ENCODE measurements at places on chromosomes 5 and 9.

- no peak for DNase-seq
These were observed 37.2 kb upstream of the CEP72 start for GRCh38 chr5:574906-575305.

- DNase-seq: no peak
These were observed 67.5 kb downstream of the MCTP1 start for GRCh38 chr5:95217351-95217750.

DNA sequence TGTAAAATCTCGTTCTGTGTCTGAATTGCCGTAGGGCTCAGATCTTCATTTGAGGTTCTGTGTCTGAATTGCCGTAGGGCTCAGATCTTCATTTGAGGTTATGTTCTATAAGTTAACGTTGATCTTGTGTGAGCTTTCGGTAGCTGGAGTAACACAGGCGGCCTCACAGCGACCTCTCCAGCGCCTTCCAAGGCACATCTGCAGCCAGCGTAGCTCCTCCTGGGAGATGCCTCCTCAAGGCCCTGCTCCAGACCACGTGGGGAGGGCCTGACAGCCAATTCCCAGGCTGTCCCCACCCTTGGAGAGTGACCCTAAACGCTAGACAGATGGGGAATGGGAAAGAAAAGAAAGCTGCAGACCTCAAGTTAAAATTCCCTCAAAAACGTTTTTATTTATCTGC, 8.7 kb upstream of the AHRR start:
- no peak for DNase-seq

GRCh38 chr9:20271723-20272122, 350.6 kb downstream of the MLLT3 start:
- no peak for DNase-seq

- no peak for DNase-seq
These were observed 2.0 kb downstream of the RNF44 start for GRCh38 chr5:176535101-176535663.

DNA sequence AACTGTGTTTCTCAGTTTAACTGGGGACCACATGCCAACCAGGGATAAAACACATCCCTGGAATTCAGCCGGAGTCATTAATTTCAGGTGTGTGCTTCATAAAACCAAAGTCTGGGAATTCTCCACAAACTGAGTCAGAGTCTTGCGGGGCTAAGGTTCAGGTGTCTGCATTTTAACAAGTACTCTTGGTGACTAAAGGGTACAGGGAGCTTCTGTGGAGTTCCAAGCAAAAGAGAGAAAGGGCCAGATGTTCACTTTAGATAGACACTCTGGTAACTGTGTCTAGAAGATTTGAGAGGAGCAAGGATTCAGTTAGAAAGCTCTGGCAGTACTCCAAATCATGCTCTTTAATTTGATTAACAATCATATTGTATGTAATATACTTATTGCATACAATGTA, 4.0 kb downstream of the NADK2 start:
- DNase-seq: no peak

GRCh38 chr5:138901716-138902115, 26.6 kb upstream of the LRRTM2 start:
- no peak for DNase-seq
